Activated CD4-positive, CD25-positive, alpha-beta regulatory T cell (primary cell): ENCODE measurements at places on chromosomes 13 and 19.

- no peak for DNase-seq
These were observed 267.3 kb downstream of the FGF9 start for GRCh38 chr13:21938168-21938567.

DNA sequence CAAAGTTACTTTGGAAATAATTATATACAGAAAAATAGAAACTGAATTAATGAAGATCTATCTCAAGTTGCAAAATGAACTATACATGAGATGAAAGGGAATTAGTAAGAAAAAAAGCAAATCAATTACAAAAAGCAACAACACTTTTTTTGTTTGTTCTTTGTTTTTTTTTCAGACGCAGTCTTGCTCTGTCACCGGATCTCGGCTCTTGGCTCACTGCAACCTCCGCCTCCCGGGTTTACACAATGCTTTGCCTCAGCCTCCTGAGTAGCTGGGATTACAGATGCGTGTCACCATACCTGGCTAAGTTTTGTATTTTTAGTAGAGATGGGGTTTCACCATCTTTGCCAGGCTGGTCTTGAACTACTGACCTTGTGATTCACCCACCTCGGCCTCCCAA is 2.2 kb downstream of the ZNF415 start:
- DNase-seq, result no peak

GRCh38 chr13:110651726-110652230 is 36.4 kb downstream of the NAXD start:
- no peak for DNase-seq

DNA sequence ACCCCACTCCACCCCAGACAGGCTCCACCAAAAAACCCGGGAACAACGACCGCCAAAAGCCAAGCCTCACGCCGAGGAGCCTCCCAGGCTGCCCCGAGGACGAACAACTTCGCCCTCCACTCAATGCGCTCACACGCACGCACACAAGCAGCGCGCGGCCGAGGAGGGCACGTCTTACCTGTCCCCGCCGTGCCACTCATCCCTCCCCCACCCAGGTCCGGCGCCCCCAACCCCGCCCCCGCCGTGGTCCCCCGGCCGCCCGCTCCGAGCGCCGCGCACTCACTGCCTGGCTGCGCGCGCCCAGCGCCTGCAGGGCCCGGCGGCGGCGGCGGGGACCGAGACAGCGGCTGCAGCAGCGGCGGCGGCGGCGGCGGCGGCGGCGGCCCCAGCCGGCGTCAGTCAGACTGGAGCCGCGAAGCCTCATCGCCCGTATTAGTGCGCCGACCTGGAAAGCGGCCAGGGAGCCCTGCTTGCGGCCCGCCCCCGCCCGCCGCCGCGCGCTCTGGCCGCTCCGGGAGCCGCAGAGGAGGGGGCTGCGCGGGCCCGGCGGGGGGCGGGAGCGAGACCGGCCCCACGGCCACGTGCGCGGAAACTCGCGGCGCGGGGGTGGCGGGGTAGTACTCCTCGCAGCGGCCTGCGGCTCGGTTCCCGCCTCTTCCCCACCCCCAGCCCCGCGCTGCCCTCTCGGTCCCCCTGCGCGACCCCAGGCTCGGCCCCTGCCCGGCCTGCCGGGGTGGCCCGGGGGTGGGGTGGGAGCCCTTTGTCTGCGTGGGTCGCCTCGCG is at the start of gene SMAD9:
SMAD9 (minus strand) TSS at position 406 of the 783 bp plus-strand sequence. CDS start 40,549 bp downstream, outside the sequence.
- no peak for DNase-seq

DNA sequence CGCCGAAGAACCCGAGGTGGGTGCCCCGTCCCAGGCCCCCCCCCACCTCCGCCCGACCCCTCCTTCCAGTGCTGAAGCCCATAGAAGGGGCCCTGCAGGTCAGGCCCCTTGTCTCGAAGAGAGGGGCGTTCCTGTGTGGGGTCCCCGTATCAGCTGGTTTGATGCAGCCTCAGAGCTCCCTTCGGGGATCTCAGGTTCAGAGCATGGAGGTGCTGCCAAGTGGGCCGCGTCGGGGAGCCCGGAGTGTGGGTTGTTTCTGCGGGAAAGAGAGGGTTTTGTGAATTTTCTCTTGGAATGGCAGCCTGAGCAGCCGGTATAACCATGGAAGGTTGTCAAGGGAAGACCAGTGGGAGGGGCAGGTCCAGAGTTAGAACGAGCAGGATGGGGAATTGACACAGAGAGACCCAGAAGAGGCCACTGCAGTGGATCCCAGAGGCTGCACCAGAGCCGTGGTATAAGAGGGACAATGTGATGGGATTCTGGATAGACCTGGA is 384 bp downstream of the TRAPPC2B start:
- DNase-seq, result no peak

- no peak for DNase-seq
These were observed 641.6 kb upstream of the PCDH20 start for GRCh38 chr13:62057286-62057685.

- DNase-seq, result no peak
These were observed 1551.9 kb downstream of the EFNB2 start for GRCh38 chr13:104983601-104984000.
